Stimulated activated CD4-positive, alpha-beta T cell treated with anti-CD3 and anti-CD28 coated beads, Interleukin-15, amount 100 ng/mL, for 1 hour (primary cell): ENCODE measurements at places on chromosomes 1 and 21.

DNA sequence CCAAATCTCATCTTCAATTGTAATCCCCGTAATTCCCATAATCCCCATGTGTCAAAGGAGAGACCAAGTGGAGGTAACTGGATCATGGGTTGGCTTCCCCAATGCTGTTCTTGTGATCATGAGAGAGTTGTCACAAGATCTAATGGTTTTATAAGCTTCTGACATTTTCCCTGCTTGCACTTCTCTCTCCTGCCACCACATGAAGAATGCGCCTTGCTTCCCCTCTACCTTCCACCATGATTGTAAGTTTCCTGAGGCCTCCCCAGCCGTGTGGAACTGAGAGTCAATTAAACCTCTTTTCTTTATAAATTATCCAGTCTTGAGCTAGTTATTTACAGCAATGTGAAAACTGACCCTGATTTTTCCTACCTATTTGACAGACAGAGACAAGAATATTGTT, 162.5 kb upstream of the SYT6 start:
- DNase-seq: no peak

DNA sequence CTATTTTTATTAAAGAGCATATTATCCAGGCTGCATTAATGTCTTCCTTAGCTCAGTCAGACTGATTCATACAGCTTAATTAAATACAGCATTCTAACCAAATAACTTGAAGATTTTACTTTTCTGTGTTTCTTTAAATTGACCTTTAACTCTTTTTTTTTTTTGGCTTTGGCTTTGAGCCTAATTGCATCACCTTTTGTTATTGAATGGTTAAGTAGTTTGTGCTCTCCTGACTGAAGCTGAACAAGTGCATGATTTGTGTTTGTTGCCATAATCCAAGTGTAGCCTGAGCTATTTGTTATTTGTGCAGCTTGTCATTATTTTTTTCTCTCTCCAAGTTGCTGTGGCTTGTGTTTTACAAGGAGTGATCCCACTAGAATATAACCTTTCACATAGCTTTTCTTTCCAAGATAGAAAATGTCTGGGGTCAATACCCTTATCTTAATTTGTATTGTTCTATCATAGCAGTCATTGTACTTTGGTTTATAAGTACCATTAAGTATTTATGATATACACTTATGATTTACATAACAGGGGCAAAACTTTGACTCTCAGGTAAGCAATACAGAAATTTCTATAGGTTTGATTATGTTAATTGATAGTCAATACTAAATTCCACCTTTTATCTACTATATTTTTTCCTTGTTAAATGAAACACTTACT, 31.6 kb downstream of the CDC14A start:
- DNase-seq: no peak

DNA sequence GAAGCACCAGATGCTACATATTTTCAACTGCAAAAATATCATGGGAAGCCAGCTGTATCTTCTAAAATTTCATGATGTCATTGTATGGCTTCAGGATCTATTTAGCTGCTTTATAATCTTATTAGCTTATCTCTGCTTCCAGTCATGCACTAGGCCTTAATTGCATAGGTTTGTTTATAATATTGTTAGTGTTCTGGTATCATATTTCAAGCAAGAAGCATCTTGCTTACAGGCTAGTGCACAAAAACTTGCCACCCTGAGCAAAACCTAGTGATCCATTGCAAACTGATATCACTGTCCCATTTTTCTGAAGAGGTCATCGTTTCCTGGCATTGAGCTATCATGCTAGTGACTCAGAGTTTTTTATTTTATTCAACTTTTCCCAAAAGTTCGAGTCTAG, 15.7 kb upstream of the NRIP1 start:
- no peak for DNase-seq

GRCh38 chr1:246565751-246566127, 322 bp downstream of the TFB2M start:
- DNase-seq: no peak

- no peak for DNase-seq
Observed at GRCh38 chr1:229410692-229411433, 23.0 kb downstream of the ACTA1 start.

DNA sequence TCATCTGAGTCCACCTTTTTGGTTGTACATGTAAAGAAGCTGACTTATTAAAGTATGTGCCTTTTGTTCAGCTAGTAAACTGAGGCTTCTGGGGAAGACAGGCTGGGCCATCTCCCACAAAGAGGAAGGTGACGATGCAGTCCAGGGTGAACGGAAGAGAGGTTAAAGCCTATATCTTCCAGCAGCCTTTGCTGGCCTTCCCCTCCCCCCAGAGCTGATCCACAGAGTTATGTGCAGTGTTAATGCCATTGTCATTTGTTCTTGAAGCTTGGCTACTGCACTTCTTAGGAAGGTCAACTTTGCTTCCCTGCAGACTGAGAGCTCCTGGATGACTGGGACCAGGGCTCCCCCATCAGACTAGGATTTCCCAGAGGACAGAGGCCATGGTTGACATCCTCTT, 2.2 kb downstream of the SLC30A2 start:
- no peak for DNase-seq

DNA sequence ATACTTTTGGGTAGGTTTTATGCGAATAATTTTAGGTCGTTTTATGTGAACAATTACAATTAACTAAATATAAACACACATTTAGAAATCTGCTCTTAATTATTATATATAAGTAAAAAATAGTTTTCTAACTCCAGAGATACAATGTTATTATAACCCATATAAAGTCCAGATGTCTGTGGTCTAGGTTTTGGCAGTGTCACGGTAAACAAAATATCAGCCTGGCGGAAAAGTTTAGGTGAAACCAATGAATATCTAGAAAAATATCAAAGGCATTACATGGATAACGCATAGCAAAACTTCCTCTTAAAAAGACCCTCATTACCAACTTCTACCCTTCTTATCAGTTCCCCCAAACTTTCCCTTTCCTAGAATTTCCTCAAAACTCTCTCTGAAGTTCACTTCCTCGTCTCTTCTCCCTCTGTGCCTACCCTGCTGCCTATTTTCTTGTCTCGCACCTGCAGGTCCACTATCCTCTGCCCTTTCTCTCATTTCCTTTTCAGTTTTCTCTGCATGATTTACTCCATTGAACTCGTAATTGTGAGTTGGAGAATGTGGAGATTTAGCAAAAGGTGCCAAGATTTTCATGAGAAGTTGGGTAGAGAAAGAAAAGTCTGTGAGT, 21.8 kb downstream of the VTCN1 start:
- DNase-seq: no peak

GRCh38 chr1:86429835-86430234, 5.9 kb downstream of the CLCA2 start:
- DNase-seq: no peak

- DNase-seq: no peak
Observed at GRCh38 chr1:118223426-118223825, 38.4 kb upstream of the SPAG17 start.

- no peak for DNase-seq
Observed at GRCh38 chr1:23997812-23998211, 17.7 kb upstream of the SRSF10 start.

- DNase-seq: no peak
Observed at GRCh38 chr1:54970901-54971300, 9.5 kb upstream of the TMEM61 start.

GRCh38 chr1:163824490-163824889, 502.7 kb downstream of the NUF2 start:
- DNase-seq: no peak

- DNase-seq: peak; percentile 54
Observed at GRCh38 chr1:67685558-67686266, 711 bp downstream of the GADD45A start.

GRCh38 chr1:89605692-89606091, 27.2 kb upstream of the LRRC8C start:
- no peak for DNase-seq

GRCh38 chr1:67134695-67135094, at the start of gene C1orf141:
Gene C1orf141, minus strand, starts transcription at chr1:67134970. Its CDS starts 7,730 bp downstream, at chr1:67127240.
- no peak for DNase-seq

- no peak for DNase-seq
Observed at GRCh38 chr1:200166411-200166810, 138.9 kb downstream of the NR5A2 start.

DNA sequence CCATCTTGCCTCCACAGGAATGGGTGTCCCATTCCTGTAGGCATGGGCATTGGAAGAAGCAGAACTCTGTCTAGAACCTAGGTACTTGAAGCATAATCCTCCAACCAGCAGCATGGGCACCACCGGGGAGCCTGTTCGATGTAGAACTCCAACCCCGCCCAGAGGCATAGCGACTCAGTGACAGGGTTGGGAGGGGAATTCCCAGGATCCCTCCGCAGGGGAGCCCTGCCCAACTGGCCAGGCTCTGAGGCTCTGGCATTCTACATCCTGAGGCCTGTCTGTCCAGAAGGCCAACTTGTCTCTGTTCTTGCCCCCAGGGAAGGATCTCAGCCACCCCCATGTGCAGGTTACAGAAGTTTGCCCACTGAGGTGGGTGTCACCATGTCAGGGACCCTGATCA, 38.2 kb downstream of the CACNA1S start:
- no peak for DNase-seq

- no peak for DNase-seq
Observed at GRCh38 chr1:221794079-221794670, 52.3 kb upstream of the DUSP10 start.

- DNase-seq: no peak
Observed at GRCh38 chr1:35883635-35884101, 659 bp downstream of the AGO1 start.

GRCh38 chr1:53544728-53545515, 85.7 kb downstream of the DMRTB1 start:
- no peak for DNase-seq

GRCh38 chr1:19311503-19311930, 427 bp downstream of the AKR7A2 start:
- DNase-seq: no peak

- DNase-seq: no peak
Observed at GRCh38 chr1:225440380-225441221, 12.8 kb upstream of the LBR start.

GRCh38 chr1:44036409-44037139, 5.3 kb upstream of the SLC6A9 start:
- peak; percentile 32 for DNase-seq

GRCh38 chr21:35882791-35883240, 177.5 kb downstream of the SETD4 start:
- no peak for DNase-seq

- DNase-seq: no peak
Observed at GRCh38 chr1:218620956-218621355, 275.8 kb downstream of the TGFB2 start.

DNA sequence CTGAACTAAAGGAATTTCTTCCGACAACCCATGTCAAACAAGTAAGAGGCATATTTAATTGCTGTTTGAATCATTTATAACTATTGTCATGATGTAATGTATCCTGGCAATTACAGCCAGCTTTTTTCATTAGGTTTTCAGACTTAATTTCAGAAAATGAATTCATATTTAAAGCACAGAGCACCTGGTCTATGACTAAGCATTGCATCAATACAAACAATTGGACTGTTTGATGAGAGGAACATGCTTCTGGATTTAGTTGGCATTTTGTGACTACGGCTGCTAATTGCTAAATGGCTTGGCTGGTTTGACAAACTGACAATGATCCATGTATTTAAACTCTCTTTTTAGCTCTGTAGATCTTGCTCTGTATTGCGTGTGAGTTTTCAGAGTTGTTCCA, 853.4 kb downstream of the NCAM2 start:
- no peak for DNase-seq

DNA sequence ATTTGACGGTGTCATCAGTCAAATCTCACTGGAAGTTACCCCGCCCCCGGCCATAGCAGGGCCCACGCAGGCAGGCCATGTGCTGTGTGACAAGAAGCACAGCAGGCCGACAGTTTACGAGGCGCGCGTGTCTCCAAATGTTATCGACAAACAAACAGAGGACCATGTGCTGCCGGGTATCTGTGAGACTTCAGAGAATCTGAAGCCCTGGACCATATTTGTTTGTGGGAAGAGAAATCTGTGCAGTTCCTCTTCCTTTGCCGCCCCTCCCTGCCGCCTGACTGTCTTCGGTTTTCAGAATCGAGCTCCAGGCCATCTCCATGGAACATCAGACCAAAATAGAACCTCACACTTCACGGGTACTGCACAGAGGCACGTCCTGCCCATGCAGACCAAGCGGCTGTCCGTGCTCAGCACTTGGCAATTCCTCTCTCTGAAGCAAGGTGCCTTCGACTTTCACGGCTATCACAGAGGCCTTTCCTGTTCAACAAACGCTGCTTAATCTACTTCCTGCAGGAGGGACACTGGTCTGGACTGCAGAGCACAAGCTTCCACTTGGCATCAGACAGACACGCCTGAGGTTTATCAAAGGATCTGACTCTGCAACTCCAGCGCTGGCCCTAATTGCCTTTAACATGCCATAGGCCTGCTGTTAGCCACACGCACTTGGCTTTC, 135.7 kb upstream of the KRTAP19-8 start:
- peak; percentile 43 for DNase-seq

DNA sequence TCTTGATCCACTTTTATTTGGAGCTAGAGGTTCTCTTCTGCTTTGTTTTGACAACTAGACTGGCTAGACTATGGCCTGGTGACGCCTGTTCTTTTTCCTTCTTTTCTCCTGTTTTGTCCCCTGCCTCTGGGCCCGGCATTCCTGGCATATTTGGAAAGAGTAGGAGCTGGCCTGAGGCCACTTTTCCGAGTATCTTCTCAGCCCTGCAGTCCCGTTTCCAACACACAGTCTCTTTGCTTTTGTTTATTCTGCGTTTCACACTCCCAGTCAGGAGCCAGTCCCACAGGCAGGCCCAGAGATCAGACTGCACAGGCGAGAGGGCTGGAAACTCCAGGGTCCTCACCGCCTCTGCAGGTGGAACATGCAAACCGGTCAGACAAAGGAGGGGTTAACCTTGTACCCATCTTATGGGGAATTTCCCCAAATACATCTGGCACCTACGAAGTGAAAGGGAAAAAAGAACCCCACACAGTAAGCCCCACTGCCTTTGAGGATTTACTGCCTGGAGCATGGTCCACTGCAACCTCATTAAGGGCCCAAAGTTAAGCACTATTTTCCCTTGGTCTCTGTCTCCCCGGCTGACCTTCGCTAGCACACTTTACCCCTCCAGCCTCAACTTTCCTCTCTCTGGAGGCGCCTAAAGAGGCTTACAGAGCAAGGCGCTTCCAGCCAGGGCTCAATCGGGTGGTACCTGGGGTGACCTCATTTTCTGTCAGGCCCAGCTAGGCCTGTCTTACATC, 141.1 kb downstream of the TOMM20 start:
- no peak for DNase-seq

GRCh38 chr1:56385314-56385713, 194.0 kb downstream of the PLPP3 start:
- no peak for DNase-seq

DNA sequence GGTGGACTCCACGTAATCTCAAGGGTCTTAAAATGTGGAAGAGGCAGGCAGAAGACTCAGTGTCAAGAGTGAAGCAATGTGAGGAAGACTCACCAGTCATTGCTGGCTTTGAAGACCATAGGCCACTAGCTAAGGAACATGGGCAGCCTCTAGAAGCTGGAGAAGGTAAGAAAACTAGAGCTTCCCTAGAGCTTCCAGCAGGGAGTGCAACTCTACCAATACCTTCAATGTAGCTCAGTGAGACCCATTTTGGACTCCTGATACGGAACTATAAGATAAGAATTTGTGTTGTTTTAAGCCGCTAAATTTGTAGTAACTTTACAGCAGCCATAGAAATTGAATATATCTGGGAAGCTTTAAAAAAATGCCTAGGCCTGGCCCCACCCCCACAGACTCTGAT, 18.9 kb downstream of the METTL13 start:
- no peak for DNase-seq
